T-helper 2 cell (primary cell): ENCODE measurements at places on chromosomes 1 and 21.

GRCh38 chr21:44294391-44295162 is 5.3 kb upstream of the PFKL start:
- DNase-seq, result no peak

DNA sequence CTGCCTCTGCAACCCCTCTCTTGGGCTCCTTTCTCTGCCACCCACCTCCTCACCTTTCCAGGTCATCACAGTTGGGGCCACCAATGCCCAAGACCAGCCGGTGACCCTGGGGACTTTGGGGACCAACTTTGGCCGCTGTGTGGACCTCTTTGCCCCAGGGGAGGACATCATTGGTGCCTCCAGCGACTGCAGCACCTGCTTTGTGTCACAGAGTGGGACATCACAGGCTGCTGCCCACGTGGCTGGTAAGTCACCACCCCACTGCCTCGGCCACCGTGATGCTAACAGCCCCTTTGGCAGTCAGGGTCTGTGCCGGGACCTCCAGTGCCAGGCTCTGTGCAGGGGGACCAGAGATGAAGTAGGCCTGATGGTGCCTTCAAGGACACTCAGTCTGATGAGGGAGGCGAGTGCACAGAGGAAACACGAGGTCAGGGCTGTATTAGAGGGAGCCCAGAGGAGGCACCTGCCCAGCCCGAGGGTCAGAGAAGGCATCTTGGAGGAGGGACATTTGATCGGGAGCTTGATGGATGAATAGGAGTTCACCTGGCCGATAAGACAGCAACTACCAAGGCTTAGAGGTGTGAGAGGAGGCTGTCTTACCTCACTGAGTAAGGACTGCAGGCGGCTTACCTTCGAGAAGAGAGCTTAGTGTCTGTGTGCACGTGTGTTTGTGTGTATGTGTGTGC is 18.1 kb downstream of the PCSK9 start:
- DNase-seq, result no peak

DNA sequence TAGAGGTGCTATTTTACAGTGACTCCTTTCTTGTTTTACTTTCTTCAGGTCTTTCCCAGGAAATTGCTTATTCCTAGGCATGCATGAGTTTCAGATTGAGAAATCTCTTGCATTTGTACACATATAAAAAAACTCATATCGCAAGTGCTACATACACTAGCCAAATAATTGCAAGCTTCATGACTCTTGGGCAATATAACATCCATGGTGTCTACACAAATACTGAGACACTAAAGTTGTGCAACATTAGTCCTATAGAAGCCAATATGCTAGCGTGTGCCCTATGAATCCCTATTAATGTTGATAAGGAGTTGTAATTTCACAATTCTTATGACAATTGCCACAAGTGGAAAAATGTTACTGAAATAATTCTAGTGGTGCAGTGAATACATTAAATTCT is 591.0 kb downstream of the ADGRL2 start:
- DNase-seq, result no peak

DNA sequence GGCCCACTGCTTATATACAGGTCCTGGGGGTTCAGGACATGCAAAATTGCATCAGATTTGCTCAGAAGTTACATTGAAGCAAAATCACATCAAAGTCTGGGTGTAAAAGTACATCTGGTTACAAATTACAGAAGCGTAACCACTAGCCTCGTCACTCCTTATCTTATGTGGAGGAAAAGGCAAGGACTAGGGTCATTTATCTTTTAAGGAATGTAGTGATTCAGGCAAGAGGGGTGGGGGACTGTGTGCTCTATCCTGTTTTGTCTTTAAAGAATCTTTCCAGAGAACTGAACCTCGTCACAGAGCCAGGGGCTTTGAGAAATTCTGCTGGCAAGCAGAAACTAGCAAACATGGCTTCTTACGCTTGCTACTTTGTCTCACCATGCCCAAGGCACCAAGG is 61.1 kb upstream of the RAB4A start:
- DNase-seq, result no peak

GRCh38 chr1:25572708-25573590 is 29.5 kb downstream of the LDLRAP1 start:
- no peak for DNase-seq

DNA sequence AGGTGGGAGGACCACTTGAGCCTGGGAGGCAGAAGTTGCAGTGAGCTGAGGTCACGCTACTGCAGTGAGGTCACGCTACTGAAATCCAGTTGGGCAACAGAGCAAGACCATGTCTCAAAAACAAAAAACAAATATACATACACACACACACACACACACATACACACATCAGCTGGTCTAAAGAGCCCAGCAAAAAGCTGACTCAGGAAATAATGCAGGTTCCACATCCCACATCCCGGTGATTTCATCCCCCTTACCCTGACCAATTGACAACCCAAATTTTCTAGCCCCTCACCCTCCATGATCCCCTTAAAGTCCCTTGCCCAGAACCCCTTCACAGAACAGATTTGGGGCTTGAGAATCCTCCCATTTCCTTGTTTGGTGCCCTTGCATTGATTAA is 11.9 kb upstream of the CFHR4 start:
- no peak for DNase-seq

GRCh38 chr1:23798662-23799142 is 1.9 kb downstream of the GALE start:
- no peak for DNase-seq

DNA sequence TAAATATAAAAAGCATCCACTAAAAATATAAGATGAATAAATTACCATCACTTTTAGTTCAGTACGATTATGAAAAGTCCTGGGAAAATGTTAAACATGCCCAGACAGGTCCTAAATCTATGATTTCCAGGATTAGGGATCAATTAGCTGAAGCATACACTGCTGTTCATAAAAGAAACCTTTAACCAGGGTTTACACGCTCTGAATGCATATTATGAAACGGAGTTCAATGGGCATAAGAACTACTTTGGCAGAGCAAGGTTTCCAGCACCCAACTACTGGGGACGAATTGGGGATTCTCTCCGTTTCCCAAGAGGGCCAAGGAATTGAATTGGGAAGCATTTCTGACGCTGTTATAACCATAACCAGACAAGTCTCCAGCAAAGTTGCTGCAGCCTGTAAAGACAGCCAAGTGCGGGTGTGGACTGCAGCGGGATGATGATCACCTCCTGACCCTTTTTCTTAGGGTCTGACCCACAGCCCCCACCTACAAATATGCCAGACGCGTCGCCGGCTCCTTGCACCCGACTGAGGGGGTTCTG is 1.6 kb downstream of the SLC30A1 start:
- DNase-seq, result no peak

DNA sequence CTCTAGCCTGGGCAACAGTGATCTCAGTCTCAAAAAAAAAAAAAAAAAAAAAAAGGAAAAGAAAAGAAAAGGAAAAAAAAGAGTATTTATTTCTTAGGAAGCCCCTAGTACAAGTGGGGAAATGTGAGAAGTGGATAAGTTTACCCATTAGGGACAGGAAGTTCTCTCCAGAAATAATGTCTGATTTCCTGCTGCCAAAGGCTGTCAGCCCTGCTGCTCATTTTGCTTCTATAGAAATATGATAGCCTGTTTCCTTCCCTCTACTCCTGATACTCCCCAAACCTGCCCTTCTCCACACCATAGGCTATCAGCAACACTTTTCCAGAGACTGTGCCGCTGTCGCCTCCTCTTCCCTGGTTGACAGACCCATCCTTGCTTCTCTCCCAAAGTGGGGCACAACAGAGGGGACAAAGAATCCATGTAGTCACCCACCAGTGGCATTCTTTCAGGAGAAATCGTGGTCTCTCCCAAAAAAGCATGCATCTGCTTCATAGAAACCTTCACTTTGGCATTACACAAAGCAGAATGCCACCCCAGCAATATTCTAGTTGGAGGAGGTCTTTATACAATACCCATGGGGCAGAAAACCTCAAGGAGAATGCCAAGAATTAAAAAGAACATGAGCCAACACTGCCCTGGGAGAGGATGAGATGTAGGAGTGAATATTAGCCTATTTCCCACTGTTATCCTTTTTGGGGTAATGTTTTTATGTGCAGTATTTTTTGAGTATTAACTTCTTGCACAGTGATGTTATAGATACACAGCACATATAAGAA is 166.3 kb upstream of the NR5A2 start:
- DNase-seq, result no peak

DNA sequence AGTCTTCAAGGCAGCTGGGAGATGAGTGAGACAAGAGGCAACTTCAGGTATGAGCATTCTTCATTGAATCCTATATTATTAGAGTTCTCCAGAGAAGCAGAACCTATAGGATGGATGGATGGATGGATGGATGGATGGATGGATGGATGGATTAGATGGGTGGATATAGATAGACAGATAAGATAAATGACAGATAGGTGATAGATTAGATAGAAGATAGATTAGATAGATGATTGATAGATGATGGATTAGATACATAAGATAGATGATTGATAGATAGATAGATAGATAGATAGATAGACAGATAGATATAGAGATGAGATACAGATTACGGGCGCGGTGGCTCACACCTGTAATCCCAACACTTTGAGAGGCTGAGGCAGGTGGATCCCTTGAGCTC is 43.2 kb upstream of the SPOCD1 start:
- no peak for DNase-seq

DNA sequence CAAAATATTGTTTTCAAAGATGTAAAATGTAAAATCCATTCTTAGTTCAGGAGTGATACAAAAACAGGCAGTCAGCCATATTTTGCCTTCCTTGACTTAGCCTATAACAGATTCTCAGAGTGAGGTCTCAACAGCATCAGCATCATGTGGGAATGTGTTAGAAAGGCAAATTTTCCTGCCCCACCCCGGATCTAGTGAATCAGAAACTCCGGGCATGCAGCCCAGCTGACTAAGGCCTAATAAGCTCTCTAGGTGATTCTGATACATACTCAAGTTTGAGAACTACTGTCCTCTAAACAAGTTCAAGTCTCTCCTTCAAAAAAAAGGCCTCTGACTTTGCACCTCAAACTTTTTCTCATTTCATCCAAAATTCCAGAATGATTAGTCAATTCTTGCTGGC is 46.9 kb upstream of the PRRC2C start:
- DNase-seq, result no peak

- no peak for DNase-seq
Measured at GRCh38 chr1:215166886-215167285, 84.3 kb downstream of the KCNK2 start.

DNA sequence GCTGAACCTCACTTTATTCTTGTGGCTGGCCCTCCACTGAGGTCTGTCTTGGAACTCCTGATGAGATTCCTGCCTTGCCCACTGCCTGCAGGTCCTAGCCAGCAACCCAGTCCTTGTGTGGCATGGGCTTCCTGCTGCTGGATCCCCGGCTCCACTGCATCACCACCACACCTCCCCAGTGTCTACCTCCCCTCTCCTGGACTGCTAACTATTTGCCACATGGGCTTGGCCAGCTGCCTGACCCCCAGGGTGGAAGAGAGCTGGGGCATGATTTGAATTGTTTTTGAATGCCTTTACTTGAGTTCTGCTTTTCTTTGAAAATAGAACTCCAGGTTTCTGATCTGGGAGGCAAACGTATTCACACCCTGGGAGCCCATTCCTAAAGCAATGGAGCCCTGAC is 41.2 kb downstream of the SPAG17 start:
- DNase-seq, result no peak

DNA sequence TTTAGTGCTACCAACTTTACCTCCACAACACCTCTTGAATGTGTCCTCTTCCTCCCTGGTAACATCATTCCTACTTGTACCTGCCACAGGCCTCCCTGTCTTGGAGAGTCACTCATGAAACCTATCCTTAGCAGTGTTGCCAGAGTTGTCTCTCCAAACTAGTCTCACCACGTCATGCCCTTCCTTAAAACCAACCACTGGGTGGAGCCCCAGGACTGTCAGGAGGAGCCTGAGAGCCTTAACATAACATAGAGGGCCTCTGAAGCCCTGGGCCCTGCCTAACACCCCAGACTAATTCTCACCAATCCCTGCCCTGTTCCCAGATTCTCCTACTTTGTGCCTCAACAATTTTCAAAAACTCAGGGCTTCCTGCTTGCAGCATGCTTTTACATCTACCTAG is 65.3 kb downstream of the ZNF697 start:
- peak; percentile 31 for DNase-seq

DNA sequence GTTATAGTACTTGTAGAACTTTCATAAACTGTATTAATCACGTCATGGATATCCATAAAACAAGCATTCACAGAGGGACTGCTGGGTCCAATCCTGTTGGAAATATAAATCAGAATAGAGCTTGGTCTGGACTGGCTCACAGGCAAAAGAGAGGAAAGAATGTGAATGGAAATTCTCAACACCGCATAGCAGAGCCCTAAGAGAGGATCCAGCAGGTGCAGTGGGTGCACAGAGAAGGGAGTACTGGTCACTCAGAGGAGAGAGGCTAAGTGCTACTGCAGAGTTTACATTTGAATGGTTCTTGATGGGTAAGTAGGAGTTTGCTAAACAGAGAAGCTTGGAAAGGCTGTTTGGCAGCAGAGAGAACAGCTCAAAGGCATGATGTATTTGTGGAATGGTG is 231.7 kb downstream of the PAPPA2 start:
- DNase-seq, result no peak

DNA sequence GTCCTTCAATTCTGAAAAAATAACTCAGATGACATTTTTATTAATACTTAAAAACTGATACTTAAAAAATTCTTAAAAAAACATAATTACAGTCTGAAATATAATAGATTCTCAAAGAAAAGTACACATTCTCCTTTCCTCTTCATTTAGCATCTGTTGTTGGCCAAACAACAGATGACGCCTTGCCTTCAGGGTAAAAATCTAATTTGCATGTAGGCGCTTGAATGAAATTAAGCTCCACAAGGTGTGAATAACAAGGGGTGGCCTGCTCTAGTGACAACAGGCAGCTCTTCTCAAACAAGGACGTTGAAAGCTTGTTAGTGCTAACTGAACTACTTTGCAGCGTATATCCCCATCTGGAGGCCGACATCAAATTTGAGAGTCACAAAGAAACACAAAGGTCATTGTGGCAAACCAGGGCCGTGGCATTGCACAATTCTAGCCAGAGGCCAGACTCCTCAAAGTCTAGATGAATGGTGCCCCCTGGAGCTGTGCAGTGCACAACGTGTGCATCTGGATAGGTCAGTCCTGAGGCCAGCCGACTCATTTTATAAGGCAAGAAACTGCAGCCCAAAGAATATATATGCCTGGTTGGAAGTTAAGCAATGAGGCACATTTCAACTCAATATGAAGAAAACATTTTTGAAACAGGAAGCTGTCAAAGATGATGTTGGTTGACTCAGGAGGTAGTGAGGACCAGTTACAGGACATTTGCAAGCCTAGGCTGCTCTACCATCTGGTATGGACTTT is 459.2 kb upstream of the RUNX1 start:
- no peak for DNase-seq

GRCh38 chr21:32572574-32573420 is 12.5 kb downstream of the TCP10L start:
- DNase-seq, result no peak

- DNase-seq, result no peak
Measured at GRCh38 chr1:19780267-19780877, 19.3 kb downstream of the TMCO4 start.

- DNase-seq, result no peak
Measured at GRCh38 chr1:200850554-200850953, 22.2 kb upstream of the GPR25 start.
